NCI-H82 (cell line): ENCODE measurements at places on chromosomes 12 and 14.

- DNase-seq: no peak
Observed at GRCh38 chr12:57368349-57369095, 62.3 kb downstream of the R3HDM2 start.

- no peak for DNase-seq
Observed at GRCh38 chr12:29574500-29574899, 77.0 kb upstream of the OVCH1 start.

- peak; percentile 36 for DNase-seq
Observed at GRCh38 chr14:101506926-101507835, 54.1 kb upstream of the DIO3 start.

GRCh38 chr12:49809381-49809905 lies 18.8 kb downstream of the NCKAP5L start:
- DNase-seq: peak; percentile 85
